Muscle of back (tissue), 13 donors: ENCODE measurements at places on chromosomes 3 and 15. TPM values are rescaled to one million over a fixed set of nuclear protein-coding genes. Genes with fewer than 3 reads are reported as not detected.

DNA sequence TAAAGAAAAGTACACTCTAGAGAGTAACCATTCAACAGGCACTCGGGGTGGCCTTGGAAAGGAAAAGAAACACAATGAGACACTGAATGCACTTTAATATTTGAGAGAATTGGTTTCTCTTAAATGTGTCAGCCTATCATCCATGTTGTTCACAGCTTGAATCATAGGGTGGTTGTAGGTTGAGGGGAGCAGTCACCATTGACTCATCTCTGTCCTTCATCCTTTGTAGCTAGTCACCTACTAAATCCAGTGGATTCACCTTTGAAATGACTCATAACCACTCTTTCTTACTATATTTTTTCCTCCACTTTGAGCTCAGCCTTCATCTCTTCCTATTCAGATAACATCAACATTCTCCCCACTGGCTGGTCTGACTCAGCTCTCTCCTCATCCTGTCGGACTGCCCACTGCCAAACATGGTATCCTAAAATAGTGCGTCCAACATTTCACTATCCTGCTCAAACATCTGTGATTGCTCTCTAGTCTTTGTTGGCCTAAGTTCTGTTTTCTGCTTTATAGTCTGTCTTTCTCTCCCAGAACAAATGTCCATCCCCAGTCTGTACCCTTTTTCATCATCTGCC, 182.7 kb upstream of the GADL1 start:
- DNase-seq, result no peak

GRCh38 chr3:37668818-37669610, 192.7 kb upstream of the CTDSPL start:
- no peak for DNase-seq

DNA sequence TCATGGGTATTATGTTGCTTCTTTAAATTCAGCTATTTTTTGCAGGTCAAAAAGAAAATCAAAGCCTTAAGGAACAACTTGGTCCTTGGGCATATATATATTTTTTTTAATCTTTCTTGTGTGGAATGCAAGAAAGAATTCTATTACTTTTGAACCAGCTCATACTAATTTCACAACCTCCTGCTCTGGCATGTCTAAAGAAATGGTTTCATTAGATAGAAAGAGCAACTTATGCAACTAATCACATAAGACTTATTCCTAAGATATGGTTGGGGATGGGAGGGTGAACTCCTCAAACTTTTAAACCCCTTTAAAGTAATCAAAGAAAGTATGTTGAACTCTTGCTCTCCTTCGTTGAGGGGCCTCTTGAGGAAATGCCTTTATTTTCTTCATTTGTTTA, 114.9 kb downstream of the GMNC start:
- DNase-seq, result no peak

DNA sequence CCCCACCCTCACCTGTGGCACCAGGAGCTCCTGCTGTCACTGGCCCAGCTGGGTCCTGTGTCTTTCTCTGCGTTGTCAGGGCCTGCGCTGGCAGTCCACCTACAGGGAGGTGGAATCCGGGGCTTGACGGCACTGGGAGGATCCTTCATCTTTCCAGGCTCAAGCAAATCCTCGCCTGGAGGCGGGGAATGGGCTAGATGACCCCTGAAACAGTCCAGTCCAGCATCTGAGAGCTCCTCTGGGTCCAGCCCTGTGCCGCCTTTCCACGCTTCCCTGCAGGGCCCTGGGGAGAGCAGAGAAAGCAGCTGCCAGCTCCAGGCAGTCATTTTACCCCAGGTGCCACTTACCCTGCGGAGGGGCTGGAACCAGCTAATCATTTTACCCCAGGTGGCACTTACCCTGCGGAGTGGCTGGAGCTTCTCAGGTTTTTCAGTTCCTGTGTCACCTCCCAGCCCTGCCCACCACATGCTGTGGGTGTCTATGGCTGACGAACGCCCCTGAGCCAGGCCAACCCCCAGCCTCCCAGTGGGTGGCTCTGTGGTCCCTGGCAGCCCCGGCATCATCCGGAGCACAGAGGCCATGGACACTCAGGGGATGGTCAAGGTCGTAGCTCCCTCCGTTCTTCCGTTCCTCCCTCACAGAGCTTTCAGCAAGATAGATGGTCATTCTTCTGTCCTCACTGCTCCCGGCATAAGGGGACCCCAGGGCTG, 17.9 kb upstream of the ADIPOQ start:
- no peak for DNase-seq

- DNase-seq, result no peak
Measured at GRCh38 chr15:55356985-55357585, 38.1 kb downstream of the PIGB start.

GRCh38 chr3:143222505-143222904, 102.9 kb downstream of the CHST2 start:
- DNase-seq, result no peak

- no peak for DNase-seq
Measured at GRCh38 chr3:87969620-87970019, 89.2 kb downstream of the CGGBP1 start.

- no peak for DNase-seq
Measured at GRCh38 chr15:79049416-79049815, 41.2 kb downstream of the RASGRF1 start.

- DNase-seq, result peak; percentile 48
Measured at GRCh38 chr3:194367992-194368841, 1.3 kb downstream of the LRRC15 start.

DNA sequence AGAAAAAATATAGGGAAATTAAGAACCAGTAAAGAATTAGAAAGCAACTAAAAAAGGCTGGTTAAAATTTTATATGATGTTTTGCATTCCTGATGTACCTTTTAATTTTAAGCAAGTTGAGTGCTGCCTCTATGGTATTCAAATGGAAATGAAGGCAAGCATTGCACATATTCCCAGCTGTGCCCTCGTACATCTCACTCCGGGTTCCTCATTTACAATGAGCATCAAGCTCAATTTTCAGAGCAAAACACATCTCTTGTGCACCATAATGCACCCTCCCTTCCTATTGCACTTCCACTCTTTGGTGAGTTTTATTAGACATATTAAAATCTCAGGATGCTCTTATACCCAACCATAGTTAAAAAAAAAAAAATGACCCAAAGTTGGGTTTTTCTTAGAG, 267.9 kb downstream of the CHST2 start:
- DNase-seq, result no peak

DNA sequence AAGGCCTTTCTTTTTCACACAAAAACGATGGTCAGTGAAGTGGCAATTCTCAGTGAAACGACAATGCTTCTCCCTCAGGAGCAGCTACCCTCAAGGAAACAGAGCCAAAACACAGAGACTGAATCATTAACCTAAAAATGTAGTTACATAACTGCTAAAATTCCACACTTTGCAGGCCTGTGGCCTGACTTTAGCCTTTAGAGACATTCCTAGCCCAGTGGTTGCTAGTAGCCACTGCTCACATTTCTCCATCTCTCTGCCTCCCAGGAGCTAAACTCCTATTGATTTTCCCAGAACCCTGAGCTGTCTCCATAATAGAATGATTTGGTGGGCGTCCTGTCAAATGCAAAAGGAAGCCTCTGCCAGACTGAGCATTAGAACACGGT, 630.1 kb upstream of the KCNMB2 start:
- DNase-seq, result peak; percentile 75

GRCh38 chr15:23397779-23398178, 43.2 kb downstream of the GOLGA8S start:
- no peak for DNase-seq

GRCh38 chr3:53800041-53800906, 45.9 kb downstream of the CHDH start:
- no peak for DNase-seq

GRCh38 chr3:186516646-186517045, 27.5 kb downstream of the CRYGS start:
- DNase-seq, result no peak

GRCh38 chr15:62428259-62428658, 263.2 kb upstream of the C2CD4B start:
- no peak for DNase-seq

The PLSCR2 gene
- polyA plus RNA-seq, result not detected

The CCR3 gene
- not detected for polyA plus RNA-seq

The ZBED2 gene
- polyA plus RNA-seq, result not detected

The AMOTL2 gene
- polyA plus RNA-seq, result 54.9 TPM

The ACAD9 gene
- 31.3 TPM for polyA plus RNA-seq

The KBTBD13 gene
- 0.96 TPM for polyA plus RNA-seq

The GHRL gene
- 0.56 TPM for polyA plus RNA-seq

The CNTN4 gene
- 17.4 TPM for polyA plus RNA-seq

The PHC3 gene
- 15.1 TPM for polyA plus RNA-seq
